ENCODE measurements at places on chromosomes 5 and 9. TPM values are rescaled to one million over a fixed set of nuclear protein-coding genes. Genes with fewer than 3 reads are reported as not detected.

The XRCC4 gene
- total RNA-seq = 5.7 TPM

The FGF18 gene
- total RNA-seq = 18.5 TPM

The SAXO1 gene
- not detected for total RNA-seq

The ZNF883 gene
- total RNA-seq = 4.3 TPM

The IER5L gene
- 3.5 TPM for total RNA-seq

The ARAP3 gene
- 13.2 TPM for total RNA-seq

The PCDHA13 gene
- total RNA-seq = 0.10 TPM

The HRCT1 gene
- total RNA-seq = 9.0 TPM

The SLC1A1 gene
- 2.1 TPM for total RNA-seq

The NDST1 gene
- total RNA-seq = 57.9 TPM

The INSL6 gene
- total RNA-seq = not detected

The BTNL3 gene
- not detected for total RNA-seq

The ACOT12 gene
- total RNA-seq = not detected

The BTNL9 gene
- total RNA-seq = 37.8 TPM

The CARTPT gene
- not detected for total RNA-seq

The RELL2 gene
- 0.55 TPM for total RNA-seq

The SPAG8 gene
- 3.2 TPM for total RNA-seq

The LECT2 gene
- not detected for total RNA-seq

The TRPM3 gene
- total RNA-seq = 0.35 TPM

The POU5F2 gene
- 0.30 TPM for total RNA-seq

The SCGB3A2 gene
- total RNA-seq = not detected

The CCDC192 gene
- total RNA-seq = not detected

The ORM2 gene
- total RNA-seq = not detected

The OTP gene
- not detected for total RNA-seq

The CCNJL gene
- 9.1 TPM for total RNA-seq

The PHYHD1 gene
- 39.7 TPM for total RNA-seq

The DPM2 gene
- total RNA-seq = 11.1 TPM

The EGFLAM gene
- 7.7 TPM for total RNA-seq

The PAPPA gene
- total RNA-seq = 1.1 TPM

The INSL4 gene
- not detected for total RNA-seq

The MAMDC4 gene
- 12.9 TPM for total RNA-seq

The SOHLH1 gene
- total RNA-seq = not detected

The BRD3OS gene
- total RNA-seq = 4.7 TPM

The DDX4 gene
- total RNA-seq = not detected

The IL3 gene
- total RNA-seq = not detected

The SLC25A2 gene
- not detected for total RNA-seq

The ADCY2 gene
- total RNA-seq = 0.17 TPM

The CKS2 gene
- total RNA-seq = 11.2 TPM

The TLX3 gene
- total RNA-seq = not detected

The GGTA1 gene
- 28.3 TPM for total RNA-seq

The SOX30 gene
- total RNA-seq = not detected

Data from left ventricle myocardium superior (tissue), 1 donor.